ENCODE measurements at places on chromosomes 3 and 15. TPM values are rescaled to one million over a fixed set of nuclear protein-coding genes. Genes with fewer than 3 reads are reported as not detected.

DNA sequence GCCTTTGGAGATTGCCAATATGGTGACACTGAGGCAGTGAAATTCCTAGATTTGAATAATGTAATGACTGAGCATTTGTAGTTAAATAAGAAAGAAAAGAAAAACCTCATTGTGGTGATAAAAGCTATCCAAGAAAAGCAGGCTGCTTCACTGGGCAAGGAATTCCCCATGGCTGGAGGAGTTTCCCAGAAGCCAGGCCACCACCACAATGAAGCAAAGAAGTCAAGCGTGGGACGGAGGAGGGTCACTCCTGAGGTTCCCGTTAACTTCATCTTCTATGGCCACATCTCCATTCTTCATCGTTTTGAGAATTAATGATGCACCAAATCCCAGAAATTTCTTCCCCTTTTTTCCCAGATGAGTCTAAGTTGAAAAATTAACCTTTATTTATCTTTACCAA lies 185.8 kb upstream of the BCL6 start:
- DNase-seq, result no peak
- no peak overlapping the region for H3K27ac ChIP-seq
- no peaks in the 10 kb centered on the region for H3K36me3 ChIP-seq
- H3K4me3 ChIP-seq, result no peak overlapping the region
- H3K4me1 ChIP-seq, result peaks cover 3% of the 10 kb centered on the region

- no peak overlapping the region for H3K27ac ChIP-seq
- no peaks in the 10 kb centered on the region for H3K4me1 ChIP-seq
- no peak overlapping the region for H3K4me3 ChIP-seq
- no peaks in the 10 kb centered on the region for H3K27me3 ChIP-seq
Observed at GRCh38 chr3:29263476-29263875, 17.4 kb upstream of the RBMS3 start.

ENTPD3 gene
- 0.22 TPM for total RNA-seq

GRCh38 chr3:3066378-3066777 lies 43.8 kb downstream of the IL5RA start:
- no peaks in the 10 kb centered on the region for H3K27me3 ChIP-seq
- H3K36me3 ChIP-seq, result no peaks in the 10 kb centered on the region
- H3K4me1 ChIP-seq, result no peaks in the 10 kb centered on the region
- H3K4me3 ChIP-seq, result no peak overlapping the region

- no peaks in the 10 kb centered on the region for H3K4me1 ChIP-seq
- H3K36me3 ChIP-seq, result no peaks in the 10 kb centered on the region
- no peak for DNase-seq
Observed at GRCh38 chr15:31207246-31207645, 105.7 kb upstream of the TRPM1 start.

All from tibial nerve (tissue), 4 donors.